Stimulated activated CD4-positive, alpha-beta T cell treated with anti-CD3 and anti-CD28 coated beads, TNF-alpha, amount 100 ng/mL, for 24 hours (primary cell): ENCODE measurements at places on chromosomes 11 and 22.

DNA sequence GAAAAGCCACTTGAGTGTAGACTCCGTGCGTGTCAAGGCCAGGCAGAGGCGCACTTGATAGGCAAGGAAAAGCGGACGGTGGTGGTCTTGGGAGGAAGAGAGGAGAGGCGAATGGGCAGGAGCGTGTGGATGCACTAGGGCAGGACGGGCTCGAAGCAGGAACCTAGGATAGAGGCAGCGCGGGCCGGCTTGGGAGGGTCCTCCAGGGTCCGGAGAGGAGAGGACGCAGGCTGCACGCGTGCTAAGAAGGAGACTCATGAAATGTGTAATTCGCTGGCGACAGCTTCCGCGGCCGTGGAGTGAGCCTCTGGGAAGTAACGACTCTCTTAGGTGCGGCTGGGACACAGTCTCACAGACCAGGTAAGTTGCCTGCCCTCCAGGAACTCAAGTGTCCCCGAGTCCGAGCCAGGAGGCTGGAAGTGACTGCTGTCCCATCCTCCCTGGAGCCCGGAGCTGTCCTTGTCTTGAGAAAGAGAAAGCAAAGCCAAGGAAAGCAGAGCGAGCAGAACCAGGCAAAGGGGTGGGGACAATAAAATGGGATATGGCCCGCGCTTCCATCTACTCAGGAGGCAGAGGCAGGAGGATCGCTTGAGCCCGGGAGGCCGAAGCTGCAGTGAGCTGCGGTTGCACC is 874 bp upstream of the IL17RA start:
- DNase-seq = no peak

DNA sequence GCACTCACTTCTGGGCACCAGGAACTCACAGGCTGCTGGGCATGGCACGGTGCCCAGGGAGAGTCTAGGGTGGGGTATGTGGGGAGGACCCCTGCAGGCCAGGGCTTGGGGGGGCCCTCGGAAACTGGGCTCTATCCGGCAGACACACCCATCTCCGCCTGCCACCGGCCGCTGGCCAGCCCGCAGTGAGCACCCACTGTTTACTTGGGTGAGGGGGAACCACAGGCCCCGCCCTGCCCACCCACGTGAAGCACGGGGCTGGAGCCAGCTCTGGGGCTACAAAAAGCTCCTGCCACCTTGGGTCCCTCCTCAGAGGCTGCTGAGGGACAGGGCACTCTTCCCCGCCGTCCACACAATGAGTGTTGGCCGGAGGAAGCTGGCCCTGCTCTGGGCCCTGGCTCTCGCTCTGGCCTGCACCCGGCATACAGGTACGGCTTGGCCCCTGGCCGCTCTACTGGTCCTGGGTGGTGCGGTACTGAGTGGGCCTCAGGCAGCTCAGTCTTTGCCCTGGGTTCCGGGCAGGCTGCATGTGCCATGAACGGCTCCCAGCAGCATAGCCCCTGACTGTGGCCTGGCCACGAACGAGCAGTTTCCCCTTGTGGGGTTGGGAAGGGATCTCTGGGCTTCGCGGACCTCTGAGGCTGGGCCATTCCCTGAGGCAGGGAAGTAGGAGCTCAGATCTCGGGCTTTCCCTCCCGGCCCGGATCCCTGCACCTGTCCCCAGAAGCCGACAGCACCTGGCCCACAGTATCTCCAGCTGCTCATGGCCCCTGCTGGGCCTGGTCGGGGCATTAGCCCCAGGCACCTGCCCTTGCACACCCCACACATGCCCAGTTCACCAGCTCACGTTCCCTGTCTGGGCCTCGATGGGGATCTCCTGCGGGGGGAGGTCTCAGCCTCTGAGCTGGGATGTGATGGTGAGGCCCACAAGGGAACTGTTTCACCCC is at the start of gene MUC5AC:
Gene MUC5AC, plus strand, starts transcription at position 309 of the 947 bp plus-strand sequence. Its CDS starts 47 bp downstream, at position 356.
- DNase-seq = no peak

- DNase-seq = no peak
These were observed 17.2 kb downstream of the WEE1 start for GRCh38 chr11:9590717-9591116.

- DNase-seq = no peak
These were observed 113.6 kb upstream of the NNMT start for GRCh38 chr11:114182471-114183043.

DNA sequence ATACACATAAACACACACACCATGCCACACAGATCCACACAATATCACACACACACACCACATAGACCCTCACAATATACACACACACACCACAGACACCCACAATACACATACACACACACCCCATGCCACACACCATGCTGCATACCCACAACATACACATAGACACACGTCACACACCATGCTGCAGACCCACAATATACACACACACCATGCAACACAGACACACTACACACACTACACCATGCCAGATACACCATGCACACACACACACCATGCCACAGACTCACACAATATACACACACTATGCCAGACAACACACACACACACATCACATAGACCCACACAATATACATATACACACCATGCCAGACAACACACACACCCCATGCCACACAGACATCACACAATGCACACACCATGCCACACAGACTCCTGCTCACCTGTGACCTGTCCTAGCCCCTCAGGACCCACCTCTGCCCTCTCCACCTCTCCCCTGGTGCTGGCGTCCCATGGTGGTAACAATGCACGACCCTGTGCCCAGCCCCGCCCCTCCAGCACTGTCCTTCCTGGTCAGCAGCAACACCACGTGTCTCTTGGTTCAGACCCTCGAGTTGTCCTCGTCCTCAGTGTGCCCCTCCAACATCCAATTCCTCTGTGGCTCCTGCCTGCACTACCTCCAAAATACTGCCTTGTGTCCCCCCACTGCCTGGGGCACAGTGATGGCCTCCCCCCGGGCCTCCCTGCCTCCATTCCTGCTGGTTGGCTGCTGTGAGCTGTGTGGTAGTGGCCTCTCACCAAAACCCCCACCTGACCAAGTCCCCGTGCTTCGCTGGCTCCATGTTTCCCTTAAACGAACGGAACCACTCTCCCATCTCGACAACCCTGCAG is 23.7 kb upstream of the RFPL3 start:
- no peak for DNase-seq

- no peak for DNase-seq
These were observed 3.3 kb downstream of the FTH1 start for GRCh38 chr11:61964058-61964665.

DNA sequence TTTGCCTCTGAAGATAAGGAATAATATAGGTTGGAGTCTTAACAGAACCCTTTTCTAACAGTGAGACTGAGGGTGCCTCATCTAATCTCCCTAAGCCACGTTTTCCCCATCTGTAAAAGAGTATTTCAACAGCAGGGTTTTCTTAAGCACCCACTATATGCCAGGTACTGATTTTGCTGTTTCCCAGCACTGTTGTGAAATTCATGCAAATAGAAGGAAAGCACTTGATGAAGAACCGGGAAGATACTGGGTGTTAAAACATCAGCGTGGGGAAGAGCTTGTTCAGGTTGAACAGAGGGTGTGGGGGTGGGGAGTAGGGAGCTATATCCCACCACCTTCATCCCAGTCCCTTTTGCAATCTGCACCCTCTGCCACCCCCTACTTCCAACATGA is 2.8 kb downstream of the HMOX1 start:
- DNase-seq = no peak

DNA sequence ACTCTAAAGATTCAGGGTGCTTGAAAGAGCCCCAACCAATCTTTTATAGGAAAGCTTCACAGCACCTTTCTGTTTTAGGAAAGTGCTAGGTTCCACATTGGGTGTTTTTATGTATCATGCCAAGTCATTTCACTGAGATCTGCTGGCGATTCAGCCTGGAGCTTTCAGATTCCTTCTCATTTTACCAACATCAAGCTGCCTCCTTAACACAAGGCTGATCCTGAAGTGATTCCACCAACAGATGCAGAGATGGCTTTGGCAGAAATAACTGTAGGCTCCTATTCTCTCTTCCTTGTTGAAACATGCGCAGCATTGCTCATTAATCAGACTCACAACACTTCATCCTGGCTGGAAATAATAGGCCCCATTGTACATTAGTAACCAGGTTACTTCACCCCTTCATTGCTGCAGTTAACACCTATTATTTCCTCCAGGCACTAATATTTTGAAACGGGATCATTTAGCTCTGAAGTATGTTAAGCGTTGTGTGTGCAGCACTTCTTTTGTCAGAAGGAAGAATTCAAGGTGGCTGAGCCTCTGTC is 89.0 kb downstream of the OPCML start:
- DNase-seq = no peak

DNA sequence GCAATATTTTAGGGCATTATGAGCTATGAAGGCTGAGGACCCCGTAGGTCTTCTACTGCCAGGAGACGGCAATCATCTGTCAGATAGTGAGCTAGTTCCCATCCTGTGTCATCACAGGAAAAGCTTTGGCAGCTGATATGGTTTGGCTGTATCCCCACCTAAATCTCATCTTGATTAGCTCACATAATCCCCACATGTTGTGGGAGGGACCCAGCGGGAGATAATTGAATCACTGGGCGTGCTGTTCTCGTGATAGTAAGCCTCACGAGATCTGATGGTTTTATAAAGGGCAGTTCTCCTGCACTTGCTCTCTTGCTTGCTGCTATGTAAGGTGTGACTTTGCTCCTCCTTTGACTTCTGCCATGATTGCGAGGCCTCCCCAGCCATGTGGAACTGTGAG is 18.1 kb downstream of the CSRP3 start:
- no peak for DNase-seq

DNA sequence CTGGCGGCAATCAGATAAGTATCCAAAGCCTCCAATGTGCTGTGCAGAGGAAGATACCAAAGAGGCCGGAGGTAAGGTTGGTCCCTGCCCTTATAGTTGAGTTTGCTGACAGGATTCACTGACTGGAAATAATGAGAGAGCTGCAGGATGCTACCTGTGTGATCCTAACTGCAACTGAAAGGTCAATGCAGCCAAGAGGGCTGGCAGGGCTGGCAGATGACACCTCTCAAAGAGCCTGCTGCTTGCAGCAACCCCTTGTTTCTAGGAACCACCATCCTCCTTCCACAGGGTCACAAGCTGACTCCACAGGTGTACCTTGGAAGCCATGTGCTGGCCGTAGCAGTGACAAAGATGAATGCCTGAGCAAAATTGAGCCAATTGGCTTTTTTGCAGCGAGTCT is 348.1 kb downstream of the DDX10 start:
- no peak for DNase-seq

- DNase-seq = no peak
These were observed 255 bp upstream of the SYNGR1 start for GRCh38 chr22:39349506-39349966.

- no peak for DNase-seq
These were observed 36.6 kb downstream of the RPL3 start for GRCh38 chr22:39282645-39283321.

GRCh38 chr11:12381875-12382274 is 4.5 kb downstream of the PARVA start:
- no peak for DNase-seq

- DNase-seq = no peak
These were observed 256.5 kb upstream of the CADM1 start for GRCh38 chr11:115760461-115761320.

- no peak for DNase-seq
These were observed 1.3 kb upstream of the UCP2 start for GRCh38 chr11:73983741-73984538.

GRCh38 chr11:114348200-114349191 is 51.8 kb downstream of the C11orf71 start:
- DNase-seq = peak; percentile 5

DNA sequence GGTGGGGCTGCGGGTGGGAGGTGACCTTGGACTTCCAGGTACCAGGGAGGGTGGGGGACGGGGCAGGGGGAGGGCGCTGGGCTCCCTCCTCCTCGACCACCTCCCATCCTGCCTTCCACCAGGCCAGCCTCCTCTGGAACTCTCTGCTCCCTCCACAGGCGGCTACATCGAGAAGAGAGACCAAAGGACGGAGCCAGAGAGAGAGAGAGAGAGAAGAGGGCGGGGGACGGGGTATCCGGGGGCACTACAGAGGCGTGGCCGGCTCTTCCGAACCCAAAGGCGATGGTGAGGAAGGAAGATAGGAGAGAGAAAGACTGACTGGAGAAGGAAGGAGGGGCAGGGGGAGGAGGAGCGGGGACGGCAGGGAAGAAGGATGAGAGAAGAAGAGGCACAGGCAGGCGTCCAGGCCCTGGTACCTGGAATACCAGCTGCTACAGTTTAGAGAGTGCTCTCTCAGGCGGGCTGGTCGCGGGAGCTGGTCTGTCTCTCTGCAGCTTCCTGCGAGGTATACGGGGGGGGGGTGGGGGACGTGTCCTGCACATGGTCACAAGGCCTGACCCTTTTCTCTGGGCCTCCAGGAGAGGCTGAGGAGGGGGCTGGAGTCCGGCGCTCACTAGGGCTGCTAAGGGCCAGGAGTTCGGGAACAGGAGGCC is 38.0 kb downstream of the IGSF9B start:
- DNase-seq = no peak

DNA sequence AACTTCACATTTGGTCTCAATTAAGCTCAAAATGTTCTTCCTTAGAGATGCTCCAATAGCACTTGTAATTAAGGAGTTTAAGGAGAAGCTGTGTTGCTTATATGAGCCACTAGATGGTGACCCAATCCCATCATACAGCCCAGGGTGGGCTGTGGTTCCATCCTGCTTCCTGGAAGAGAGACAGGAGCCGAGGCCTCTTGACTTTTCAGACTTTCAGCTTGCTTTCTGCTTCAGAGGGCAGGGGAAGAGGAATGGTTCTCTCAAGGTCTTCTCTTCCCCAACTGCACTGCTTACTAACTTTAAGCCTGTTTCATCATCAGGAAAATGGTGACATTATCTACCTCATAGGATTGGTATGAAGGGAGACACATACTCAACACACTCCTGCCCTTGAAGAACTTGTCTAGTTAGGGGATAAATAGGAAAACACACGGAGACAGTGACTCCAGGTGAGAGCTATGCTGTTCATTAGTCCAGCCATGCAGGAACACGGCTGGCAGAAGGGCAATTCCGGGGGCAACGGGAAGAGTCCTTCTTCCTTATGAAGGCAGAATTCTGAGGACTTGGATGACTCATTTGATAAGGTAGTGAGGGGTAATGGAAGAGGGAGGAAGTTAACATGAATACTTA is 20.1 kb downstream of the TMEM218 start:
- DNase-seq = no peak

DNA sequence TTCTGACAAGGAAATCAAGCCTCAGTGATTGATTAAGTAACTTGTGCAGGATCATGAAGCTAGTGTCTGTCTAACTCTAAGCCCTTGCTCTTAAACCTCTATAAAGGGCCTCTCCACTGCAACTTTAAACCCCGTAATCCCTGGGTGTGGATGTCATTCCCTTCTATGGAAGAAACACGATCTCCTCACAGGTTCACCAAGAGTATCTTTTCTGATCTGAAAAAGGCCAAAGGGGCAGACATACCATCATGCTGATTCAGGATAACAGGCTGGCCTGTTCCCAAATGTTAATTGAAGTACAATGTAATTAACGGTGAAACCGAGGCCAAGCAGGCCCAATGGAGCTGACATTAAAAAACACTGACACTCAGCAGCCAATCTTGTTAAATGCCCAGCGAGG is 17.1 kb downstream of the TTC12 start:
- DNase-seq = no peak
